ENCODE measurements at places on chromosomes 3 and 15.

GRCh38 chr3:66021731-66022131, 17.0 kb downstream of the MAGI1 start:
- no peak for DNase-seq

DNA sequence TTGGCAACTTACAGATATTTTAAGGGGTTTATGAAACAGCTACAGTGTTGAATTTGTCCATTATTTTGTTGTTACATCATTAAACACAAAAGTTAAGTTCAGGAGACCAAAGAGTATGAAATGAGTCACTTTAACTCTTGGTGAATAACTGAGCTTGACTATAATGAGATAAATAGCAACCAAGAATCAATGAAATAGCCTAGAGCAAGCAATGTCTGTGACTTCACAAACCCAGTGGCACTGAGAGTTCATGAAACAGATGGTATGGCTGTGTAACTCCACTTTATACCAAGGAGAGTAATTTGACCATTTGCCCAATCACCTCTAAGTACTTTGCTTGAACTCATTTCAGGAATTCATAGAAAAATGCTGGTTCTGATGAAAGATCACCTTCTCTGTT, 169.6 kb upstream of the GADL1 start:
- no peak for DNase-seq

GRCh38 chr3:98166396-98166795, at the start of gene OR5H15:
Gene OR5H15 (plus strand): TSS chr3:98166696. CDS start chr3:98168700, 2,004 bp downstream.
- no peak for DNase-seq

- no peak for DNase-seq
Observed at GRCh38 chr15:67744331-67745072, 80.8 kb upstream of the SKOR1 start.

DNA sequence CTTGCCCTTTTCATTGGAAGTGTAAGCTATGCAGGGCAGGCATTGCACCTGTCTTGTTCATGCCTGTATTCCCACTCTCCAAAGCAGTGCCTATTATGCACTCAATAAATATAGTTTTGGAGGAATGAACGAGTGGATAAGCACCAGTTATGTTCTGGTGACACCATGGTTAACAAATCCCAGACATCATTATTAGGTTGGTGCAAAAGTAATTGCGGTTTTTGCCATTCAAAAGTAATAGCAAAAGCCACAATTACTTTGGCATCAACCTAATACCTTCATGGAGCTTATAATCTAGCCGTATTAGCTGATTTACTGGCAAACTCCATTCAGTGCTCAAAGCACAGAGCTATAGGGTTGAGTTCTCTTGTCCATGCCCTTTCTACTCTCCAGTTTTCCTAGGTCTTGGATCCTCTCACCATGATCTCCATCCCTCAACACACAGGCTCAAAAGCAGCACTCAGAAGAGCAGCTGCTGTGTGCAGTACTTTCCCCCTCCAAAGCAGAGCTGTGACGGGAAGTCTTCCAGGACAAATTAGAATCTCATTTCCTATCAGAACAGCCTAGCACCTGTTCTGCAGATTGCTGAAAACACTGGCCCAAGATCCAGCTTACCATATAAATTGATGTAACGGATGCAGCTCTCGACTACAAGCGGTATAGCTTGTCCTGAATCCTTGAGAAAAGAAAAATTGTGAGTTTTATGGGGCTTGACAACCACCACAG, 63.2 kb upstream of the RAD18 start:
- no peak for DNase-seq

- no peak for DNase-seq
Observed at GRCh38 chr3:170622369-170623159, 36.7 kb upstream of the SLC7A14 start.

DNA sequence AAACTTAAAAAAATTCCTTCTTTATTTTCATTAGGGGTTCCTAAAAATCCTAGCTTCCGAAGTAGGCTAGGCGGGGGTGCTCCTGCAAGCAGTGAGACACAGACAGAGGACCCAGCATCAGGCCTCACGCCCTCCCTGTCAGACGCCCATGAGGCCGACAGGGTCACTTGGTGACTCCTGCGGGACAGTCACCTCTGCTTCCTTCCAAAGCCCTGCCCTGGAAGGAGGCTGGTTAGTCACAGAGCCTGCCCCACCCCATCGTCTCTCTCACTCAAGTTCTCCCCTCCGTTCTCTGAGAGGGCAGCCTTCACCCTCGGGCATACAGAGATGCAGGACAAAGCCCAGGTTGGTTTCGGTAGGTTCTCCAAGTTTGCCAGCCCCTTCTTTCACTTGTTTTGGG, 38.6 kb downstream of the EHD4 start:
- DNase-seq, result no peak

- DNase-seq, result no peak
Observed at GRCh38 chr3:167872941-167873340, 137.4 kb downstream of the SERPINI1 start.

DNA sequence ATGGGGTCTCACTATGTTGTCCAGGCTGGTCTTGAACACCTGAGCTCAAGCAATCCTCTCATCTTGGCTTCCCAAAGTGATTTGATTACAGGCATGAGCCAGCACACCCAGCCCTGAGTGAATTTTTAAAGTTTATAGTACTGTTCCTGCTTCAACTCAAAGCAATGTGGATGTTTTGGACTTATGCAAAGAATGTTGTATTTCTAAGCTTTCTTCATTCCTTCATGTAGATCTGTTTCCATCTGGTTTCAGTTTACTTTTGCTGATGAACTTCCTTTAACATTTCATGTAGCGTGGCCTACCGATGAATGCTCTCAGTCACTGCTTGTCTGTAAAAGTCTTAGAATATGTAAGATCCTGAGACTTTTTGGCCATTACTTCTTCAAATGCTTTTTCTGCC, 23.2 kb downstream of the NRG4 start:
- DNase-seq, result no peak

DNA sequence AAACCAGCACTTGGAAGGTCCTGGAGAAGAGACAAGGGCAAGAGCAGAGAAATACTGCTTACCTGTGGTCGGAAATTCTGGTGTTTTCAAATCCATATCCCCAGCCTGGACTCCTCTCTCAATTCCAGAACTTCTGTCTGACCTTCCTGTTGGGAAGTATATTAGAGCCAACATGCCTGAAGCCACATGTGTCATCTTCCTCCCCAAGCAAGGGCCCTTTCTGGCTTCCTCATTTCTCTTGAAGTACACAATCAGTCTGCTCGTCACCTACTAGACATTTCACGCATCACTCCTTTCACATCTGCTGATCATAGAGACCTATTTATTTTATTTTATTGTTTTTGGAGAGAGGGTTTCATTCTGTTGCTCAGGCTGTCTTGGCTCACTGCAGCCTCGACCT, 8.4 kb downstream of the PARP14 start:
- no peak for DNase-seq
